ENCODE measurements at places on chromosomes 12 and 14. TPM values are rescaled to one million over a fixed set of nuclear protein-coding genes. Genes with fewer than 3 reads are reported as not detected.
A peak's percentile ranks its signal among the peaks of the same experiment; 100 is the strongest.

Gene MYF5
- not detected for total RNA-seq

Gene EXOC5
- total RNA-seq, result 78.0 TPM

Gene NANOG
- total RNA-seq, result not detected

Gene LALBA
- total RNA-seq, result not detected

- no peak for DNase-seq
- no peaks in the 10 kb centered on the region for H3K4me1 ChIP-seq
- no peak overlapping the region for H3K27ac ChIP-seq
- H3K36me3 ChIP-seq, result no peaks in the 10 kb centered on the region
Measured at GRCh38 chr12:52440821-52441319, 6.7 kb upstream of the KRT75 start.

DNA sequence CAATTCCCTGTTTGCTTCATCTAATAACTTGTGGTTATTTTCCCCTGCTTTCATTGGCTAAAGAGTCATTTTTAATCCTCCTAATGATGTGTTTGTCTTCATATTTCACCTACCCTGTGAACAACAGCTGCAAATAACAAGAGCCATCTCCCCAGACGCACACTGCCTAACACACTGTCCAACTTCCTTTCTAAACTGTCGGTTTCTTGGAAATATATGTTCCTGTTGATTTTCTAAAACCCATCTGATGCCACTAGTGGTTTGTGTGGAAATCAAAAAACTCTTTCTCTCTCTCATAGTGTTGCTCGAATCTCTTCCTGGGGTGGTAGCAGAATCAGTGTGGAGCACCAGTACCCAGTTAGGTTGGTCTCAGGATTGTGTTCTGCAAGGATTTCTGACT lies 226.9 kb downstream of the EPS8 start:
- H3K27ac ChIP-seq, result peak overlapping the region; percentile 94
- peak overlapping the region; percentile 67 for H3K4me3 ChIP-seq
- H3K27me3 ChIP-seq, result no peaks in the 10 kb centered on the region
- H3K36me3 ChIP-seq, result peaks cover 20% of the 10 kb centered on the region
- H3K4me1 ChIP-seq, result peaks cover 50% of the 10 kb centered on the region

GRCh38 chr14:68650404-68650994 lies 142.4 kb downstream of the ZFP36L1 start:
- no peaks in the 10 kb centered on the region for H3K27me3 ChIP-seq
- peaks cover 14% of the 10 kb centered on the region for H3K4me1 ChIP-seq
- no peak for DNase-seq
- H3K4me3 ChIP-seq, result no peak overlapping the region
- H3K36me3 ChIP-seq, result no peaks in the 10 kb centered on the region

GRCh38 chr12:19529951-19530636 lies 90.8 kb downstream of the AEBP2 start:
- H3K27me3 ChIP-seq, result no peaks in the 10 kb centered on the region
- H3K36me3 ChIP-seq, result peaks cover 22% of the 10 kb centered on the region
- no peak overlapping the region for H3K4me3 ChIP-seq
- no peak for DNase-seq

- peaks cover 7% of the 10 kb centered on the region for H3K4me1 ChIP-seq
- no peak for DNase-seq
- no peak overlapping the region for H3K27ac ChIP-seq
- H3K27me3 ChIP-seq, result no peaks in the 10 kb centered on the region
- H3K4me3 ChIP-seq, result no peak overlapping the region
Measured at GRCh38 chr14:30519961-30520360, 39.0 kb upstream of the G2E3 start.

DNA sequence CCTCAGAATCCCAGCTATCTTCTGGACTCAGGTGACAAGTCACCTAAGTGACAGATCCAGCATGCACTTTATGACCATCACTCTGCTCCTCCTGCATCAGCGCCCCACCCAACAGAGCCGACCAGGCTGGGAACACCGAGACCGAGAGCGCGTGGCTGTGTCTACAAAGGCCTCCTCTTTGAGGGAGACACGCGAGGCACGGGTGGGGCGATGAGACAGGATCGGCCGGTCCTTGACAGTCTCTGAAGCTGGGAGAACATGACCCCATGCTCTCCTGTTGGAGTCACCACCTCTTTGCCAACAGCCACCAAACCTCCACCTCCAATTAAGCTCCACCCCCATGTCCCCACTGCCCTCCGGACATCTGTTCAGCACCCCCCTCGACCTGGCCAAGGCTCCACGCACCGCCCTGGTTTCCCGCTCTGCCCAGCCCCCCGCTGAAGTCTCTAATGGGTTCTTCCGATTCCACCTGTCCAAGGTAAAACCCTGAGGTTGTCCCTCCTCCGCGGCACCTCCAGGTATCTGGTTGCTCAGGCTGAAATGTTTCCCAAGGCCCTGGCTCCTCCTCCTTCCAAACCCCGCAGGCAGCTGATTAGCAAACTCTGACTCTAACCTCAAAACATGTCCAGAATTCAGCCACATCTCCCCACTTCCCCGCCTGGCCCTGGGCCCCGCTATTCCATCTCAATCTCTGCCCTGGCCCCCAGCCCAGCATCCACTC lies 31.5 kb downstream of the HSP90AA1 start:
- peaks cover 19% of the 10 kb centered on the region for H3K36me3 ChIP-seq
- peak overlapping the region; percentile 45 for H3K27ac ChIP-seq
- DNase-seq, result no peak
- H3K4me3 ChIP-seq, result no peak overlapping the region

- H3K36me3 ChIP-seq, result no peaks in the 10 kb centered on the region
- H3K27me3 ChIP-seq, result no peaks in the 10 kb centered on the region
- H3K4me1 ChIP-seq, result no peaks in the 10 kb centered on the region
- no peak for DNase-seq
- no peak overlapping the region for H3K4me3 ChIP-seq
Measured at GRCh38 chr14:105161309-105161708, 7.3 kb downstream of the JAG2 start.

DNA sequence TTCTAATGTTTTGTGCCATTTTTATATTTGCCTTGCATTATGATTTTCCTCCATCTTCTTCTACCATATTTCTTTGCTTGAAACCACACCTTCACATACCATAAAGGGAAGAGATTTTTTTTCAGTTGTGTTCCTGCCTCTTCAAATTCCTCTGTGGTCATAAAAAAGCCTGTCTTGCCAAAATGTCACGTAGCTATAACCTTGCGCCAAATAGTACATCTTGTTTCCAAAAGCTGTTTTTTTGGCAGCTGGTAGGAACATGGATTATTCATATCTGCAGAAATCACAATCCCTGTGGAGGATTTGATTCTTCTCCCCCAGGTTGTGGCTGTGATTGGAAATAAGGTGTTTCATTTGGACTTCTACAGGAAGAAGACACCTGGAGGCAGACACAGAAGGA lies 133.6 kb upstream of the SLC35F4 start:
- no peak overlapping the region for H3K4me3 ChIP-seq
- no peaks in the 10 kb centered on the region for H3K36me3 ChIP-seq
- peaks cover 19% of the 10 kb centered on the region for H3K27me3 ChIP-seq
- DNase-seq, result no peak

DNA sequence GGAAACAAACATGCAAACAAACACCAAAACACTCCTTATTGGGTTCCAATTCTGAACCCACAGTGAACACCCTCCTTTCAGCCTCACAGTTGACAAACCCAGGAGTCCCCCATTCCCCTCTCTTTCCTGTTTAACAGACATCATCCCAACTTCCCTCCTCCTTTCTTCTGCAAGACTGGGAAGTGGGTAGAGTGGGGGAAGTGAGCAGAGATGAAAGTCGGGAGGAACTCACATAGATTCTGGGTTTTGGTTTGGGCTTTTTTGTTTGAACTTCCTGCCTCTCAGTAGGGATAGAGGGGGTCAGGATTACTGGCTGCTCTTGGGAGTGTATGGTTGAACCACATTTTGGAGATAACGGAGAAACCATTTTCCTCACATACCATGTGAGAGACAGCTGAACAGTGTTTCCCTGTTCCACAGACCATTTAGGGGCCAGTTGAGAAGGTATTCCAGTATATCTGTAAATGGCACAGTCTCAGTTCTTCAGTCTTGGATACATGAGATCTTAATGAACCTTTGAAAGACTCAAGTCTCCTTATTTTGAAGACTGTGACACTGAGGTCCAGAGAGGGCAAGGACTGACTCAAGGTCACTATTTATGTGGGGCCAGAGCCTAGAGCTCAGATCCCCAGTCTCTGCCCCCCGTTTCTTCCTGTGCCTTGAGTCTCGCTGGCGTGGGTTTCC lies 3.9 kb upstream of the GPR84 start:
- H3K4me1 ChIP-seq, result peaks cover 28% of the 10 kb centered on the region
- H3K4me3 ChIP-seq, result no peak overlapping the region
- H3K27me3 ChIP-seq, result no peaks in the 10 kb centered on the region

DNA sequence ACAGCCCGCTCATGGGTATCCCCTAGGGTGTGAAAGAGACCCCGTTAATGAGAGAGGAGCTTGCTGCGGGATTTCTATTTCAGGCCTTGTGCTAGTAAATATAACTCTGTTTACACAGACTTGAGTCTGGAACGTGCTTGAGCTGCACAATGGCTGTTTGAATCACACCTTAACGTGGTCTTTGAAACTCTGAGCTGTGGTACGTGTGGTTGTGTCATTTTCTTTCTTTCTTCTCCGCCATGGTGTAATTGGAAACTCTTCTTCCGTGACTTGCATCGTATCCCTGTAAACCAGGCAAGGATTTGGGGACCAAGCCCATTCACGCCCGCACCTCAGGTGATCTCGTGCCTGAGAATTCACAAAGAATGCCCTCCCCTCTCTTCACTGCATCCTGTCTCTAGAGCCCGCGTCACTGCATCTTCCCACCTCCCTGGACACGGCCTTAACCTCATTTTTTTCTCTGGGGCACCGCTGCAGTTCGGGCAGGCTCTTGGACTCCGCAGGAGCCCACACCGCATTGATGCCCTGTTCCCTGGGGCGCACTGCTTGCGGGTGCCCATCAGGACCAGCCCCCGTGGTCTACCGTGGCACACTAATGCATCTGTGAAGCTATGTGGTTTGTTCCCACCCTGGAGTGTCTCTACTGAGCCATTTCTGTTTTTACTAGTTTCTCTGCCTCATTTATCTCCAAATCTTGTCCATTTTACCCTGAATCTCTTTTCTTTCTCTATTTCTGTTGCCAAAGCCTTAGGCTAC lies 78.4 kb upstream of the PARP11 start:
- peaks cover 13% of the 10 kb centered on the region for H3K36me3 ChIP-seq
- peak overlapping the region; percentile 86 for H3K27ac ChIP-seq
- no peak for DNase-seq
- H3K4me1 ChIP-seq, result peaks cover 38% of the 10 kb centered on the region
- H3K27me3 ChIP-seq, result no peaks in the 10 kb centered on the region

GRCh38 chr12:80979816-80980215 lies 42.1 kb upstream of the LIN7A start:
- no peak overlapping the region for H3K4me3 ChIP-seq
- H3K27me3 ChIP-seq, result no peaks in the 10 kb centered on the region
- no peak overlapping the region for H3K27ac ChIP-seq
- H3K4me1 ChIP-seq, result no peaks in the 10 kb centered on the region
- no peak for DNase-seq
- H3K36me3 ChIP-seq, result no peaks in the 10 kb centered on the region

DNA sequence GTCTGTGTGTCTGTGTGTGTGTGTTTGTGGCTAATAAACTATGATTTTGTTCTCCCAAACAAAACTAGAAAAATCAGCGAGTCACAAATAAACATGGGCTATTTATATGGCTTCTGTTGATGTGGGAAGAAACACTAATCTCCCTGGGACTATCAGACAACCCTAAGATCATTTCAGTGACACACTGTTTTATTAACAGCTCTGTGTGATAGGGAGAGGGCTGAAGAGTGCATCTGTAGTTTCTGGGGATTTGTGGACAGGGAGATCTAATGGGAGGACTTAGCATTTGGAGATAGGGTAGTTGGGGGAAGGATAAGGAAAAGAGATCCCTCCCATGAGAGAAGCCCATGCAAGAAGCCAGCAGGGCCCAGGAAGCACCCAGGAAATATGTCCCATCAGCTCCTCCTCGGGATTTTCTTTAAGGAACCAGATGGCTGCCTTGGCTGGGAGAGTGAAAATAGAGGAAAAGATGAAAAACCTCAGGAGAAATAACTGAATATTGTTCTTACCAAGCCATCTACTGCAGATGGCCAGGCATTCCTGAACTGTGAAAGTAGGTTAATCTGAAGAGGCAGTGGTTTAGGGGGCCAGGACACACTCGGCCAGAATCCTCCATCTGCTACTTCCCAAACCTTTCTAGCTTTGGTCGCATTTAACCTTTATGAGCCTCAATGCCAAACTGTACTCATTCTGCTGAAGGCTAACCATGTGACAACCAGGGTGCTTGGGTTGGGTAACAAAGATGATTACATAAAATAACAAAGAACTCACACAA lies 253.4 kb downstream of the BTG1 start:
- peaks cover 5% of the 10 kb centered on the region for H3K4me1 ChIP-seq
- no peak overlapping the region for H3K4me3 ChIP-seq
- DNase-seq, result no peak

DNA sequence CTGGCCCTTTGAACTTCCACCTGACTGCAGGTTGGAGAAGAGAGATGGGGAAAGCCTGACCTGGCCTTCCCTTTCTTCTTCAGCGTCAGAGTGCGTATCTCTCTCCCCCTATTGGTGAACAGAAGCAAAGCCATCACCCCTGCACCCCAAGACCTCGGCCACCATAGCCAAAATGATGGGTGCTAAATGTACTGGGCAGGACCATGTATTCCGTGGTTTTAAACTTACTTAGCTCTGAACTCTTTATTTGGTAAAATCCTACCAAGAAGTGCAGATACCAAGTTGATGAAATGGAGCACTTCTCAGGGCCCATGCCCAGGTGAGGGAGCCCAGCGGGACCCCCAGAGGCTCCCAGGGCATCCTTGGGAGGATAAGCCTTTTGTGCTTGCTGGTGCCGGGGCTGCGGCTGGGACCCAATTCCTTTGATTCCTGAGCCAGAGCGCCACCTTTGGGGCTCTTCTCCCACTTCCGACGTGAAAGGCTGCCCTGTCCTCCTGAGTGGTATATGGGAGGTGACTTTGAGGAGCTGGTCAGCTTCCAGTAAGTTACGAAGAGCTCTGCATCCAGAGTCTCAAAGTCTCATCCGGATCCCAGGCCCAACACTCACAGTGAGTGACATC lies 9.4 kb downstream of the CCND2 start:
- peaks cover 88% of the 10 kb centered on the region for H3K4me1 ChIP-seq
- peak overlapping the region; percentile 83 for H3K27ac ChIP-seq
- no peaks in the 10 kb centered on the region for H3K27me3 ChIP-seq
- H3K4me3 ChIP-seq, result peak overlapping the region; percentile 30
- H3K36me3 ChIP-seq, result peaks cover 88% of the 10 kb centered on the region

GRCh38 chr12:3491938-3492792 lies 1.2 kb downstream of the PRMT8 start:
- H3K4me1 ChIP-seq, result peaks cover 5% of the 10 kb centered on the region
- no peaks in the 10 kb centered on the region for H3K36me3 ChIP-seq
- H3K4me3 ChIP-seq, result no peak overlapping the region
- no peak overlapping the region for H3K27ac ChIP-seq
- peak; percentile 62 for DNase-seq
- H3K27me3 ChIP-seq, result peaks cover 80% of the 10 kb centered on the region

Data from activated naive CD8-positive, alpha-beta T cell treated with anti-CD3 and anti-CD28 coated beads for 36 hours (primary cell).